SK-MEL-5 (cell line): ENCODE measurements at places on chromosomes 4 and X.

GRCh38 chr4:159280442-159281172 is 177.7 kb downstream of the RAPGEF2 start:
- DNase-seq: no peak

GRCh38 chr4:85005865-85006377 is 39.4 kb upstream of the WDFY3 start:
- peak; percentile 58 for DNase-seq

GRCh38 chrX:25067271-25068172 is 51.8 kb upstream of the ARX start:
- no peak for DNase-seq

- no peak for DNase-seq
These were observed 11.0 kb downstream of the SRD5A3 start for GRCh38 chr4:55356991-55357461.

GRCh38 chrX:16528620-16529019 is 121.3 kb upstream of the S100G start:
- DNase-seq: no peak

DNA sequence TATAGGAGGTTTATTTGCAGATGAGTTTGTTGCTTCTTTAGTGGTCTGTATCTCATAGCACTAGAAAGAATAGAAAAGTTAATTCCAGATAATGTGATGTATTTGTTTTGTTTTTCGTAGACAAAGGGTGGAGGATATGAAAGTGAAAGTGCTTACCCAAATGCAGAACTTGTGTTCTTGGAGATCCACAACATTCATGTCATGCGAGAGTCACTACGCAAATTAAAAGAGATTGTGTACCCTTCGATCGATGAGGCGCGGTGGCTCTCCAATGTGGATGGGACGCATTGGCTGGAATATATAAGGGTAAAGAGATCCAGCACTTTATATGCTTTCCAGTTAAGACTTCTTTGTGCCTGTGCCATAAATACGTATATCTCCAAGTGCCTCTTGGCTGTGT is 43.3 kb downstream of the MTMR1 start:
- no peak for DNase-seq

DNA sequence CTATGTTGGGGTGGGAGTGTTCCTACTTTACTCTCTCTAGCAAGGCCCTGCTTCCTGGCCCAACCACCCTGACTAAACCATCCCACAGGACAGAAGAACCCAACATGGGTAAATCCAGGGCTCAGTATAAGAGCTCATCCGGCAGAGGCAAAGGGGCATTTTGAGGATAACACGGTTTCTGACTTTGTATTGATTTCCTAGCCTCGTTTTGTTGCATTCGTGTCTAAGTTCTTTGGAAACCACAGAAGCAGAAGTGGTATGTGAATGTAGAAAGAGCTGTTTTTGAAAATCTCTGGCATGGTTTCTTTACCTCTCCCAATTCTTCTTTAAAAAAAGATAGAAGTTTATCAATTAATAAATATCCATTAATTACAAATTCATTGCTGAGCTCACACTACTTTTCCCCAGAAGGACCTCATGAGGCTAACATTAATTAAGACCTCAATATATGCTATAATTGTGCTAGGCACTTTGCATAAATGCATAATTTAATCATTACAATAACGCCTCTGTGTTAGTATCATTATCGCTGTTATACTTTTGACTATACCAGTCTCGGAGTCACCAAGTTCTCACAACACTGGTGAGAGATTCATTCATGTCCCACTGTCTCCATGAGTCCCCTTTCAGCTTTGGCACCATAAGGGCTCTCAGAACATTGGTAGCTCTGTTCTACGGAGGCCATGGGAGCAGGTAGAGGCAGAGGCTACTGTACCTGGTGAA is 5.8 kb upstream of the CLNK start:
- DNase-seq: no peak

DNA sequence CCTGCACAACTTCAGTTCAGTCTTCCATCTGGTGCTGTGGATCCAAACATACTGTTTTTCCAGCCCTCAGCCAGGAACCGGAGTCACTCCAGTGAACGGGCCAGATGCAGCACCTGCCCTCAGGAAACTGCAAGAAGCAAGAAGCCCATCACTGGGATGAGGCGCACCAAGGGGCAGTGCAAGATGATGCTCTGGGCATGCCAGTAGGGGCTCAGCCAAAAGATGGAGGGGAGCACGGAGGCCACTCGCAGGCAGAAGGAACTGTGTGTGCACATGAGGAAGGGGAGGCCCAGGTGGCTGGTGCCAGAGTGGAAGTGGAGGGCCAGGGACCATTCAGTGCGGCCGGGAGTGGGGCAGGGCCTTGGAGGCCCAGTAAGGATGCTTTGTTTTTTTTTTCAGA is 161.7 kb upstream of the MAMLD1 start:
- DNase-seq: no peak

DNA sequence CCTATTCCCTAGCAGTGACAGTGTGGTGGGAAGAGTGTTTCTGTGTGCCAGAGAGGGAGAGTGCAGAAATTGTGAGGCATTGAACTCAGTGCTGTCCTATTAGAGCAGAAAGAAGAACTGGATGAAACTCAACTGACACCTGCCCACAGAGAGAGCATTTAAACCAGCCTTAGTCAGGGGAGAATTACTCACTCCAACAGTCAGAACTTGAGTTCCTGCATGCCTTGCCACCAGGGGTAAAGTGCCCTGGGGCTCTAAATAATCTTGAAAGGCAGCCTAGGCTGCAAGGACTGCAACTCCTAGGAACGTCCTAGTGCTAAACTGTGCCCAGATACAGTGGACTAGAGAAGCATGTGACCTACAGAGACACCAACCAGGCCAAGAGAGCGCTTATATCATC is 12.8 kb downstream of the CYSLTR1 start:
- DNase-seq: no peak

- no peak for DNase-seq
These were observed 6.4 kb downstream of the EDA2R start for GRCh38 chrX:66632473-66632872.

- DNase-seq: peak; percentile 4
These were observed 1697.0 kb downstream of the PCDH7 start for GRCh38 chr4:32417113-32417704.

DNA sequence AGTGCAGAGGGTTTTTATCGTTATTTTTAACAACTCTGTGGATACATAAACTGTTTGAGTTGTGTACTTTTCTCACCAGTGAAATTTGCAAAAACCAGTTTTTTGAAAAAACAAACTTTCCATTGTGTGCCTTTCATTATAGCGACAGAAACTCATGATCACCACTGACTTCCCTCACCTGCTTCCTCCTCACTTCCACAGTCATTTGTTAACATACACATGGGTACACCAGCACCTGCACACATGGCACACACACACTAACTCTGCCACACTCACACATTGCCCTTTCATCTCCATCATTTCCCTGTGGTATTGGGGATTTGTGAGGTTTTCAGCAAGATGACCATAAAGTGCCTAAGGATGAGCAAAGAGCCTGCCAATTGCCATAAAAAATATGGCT is 20.6 kb downstream of the CLDN22 start:
- no peak for DNase-seq

DNA sequence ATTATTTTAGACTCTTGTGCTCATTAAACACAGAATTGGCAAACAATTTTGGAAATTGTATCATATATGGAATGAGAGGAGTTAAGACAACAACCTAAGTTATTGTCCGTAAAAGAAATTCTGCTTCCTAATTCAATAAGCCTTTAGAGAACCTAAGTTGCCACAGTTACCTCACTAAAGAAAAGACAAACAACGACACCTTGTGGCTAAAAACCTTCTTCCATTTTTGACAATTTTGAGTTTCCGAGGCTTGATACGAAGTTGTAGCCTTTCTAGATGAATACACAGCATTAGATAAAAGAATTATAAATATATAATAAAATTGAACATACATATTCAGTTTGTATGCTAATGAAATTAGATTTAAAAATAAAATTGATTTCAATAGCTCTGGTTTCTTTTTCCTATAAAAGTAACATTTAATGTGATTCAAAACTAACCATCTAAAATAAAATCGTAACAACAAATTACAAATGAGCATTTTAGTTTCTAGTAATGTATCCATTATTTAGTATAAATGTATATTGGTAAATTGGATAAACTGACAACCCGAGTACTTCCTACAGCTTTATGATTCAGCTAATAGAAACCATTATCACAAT is 275.1 kb downstream of the GPM6A start:
- DNase-seq: peak; percentile 81

GRCh38 chr4:134470544-134470943 is 269.0 kb upstream of the PABPC4L start:
- DNase-seq: peak; percentile 66

GRCh38 chr4:31918891-31919290 is 1198.7 kb downstream of the PCDH7 start:
- no peak for DNase-seq

DNA sequence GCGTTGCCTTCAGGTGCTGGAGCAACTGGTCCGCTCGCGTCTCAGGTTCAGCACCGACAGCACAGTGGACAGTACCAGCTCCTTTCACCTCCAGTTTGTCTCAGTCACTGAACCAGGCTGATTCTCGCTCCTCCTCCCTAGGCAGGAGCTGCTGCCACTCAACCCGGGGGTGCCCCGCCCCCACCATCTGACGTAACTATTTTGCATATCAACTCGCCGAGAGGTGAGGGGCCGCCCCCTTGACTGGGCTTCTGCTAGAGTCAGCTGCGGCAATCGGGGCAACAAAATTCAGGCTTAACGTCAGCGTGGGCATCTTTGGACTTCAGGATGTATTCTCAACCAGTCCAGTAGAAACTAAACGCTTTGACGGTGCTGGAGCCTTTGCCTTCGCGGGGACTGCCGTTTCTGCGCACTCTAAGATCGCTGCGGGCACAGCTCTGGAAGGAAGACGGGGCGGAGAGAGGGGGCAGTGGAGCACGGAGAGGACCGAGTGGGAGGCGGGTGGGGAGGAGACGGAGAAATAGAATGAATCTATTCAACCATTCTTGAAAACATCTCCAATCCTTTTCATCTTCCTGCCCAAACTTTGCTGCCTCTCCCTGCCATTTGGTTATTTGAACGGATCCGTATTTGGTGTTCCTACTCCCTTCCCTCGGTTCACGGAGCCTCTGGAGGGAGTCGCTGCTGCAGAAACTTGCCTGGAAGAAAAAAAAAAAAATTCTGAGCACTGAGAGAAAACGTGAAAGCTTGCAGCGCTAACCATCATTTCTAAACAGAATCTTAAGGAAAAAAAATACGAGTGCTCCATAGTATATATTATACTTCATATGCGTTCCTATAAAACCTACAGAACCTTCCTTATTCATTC is at the start of gene FSTL5:
TSS of gene FSTL5 (minus strand) at position 109 of the 868 bp plus-strand sequence. CDS start 52,604 bp downstream, outside the sequence.
- peak; percentile 98 for DNase-seq

DNA sequence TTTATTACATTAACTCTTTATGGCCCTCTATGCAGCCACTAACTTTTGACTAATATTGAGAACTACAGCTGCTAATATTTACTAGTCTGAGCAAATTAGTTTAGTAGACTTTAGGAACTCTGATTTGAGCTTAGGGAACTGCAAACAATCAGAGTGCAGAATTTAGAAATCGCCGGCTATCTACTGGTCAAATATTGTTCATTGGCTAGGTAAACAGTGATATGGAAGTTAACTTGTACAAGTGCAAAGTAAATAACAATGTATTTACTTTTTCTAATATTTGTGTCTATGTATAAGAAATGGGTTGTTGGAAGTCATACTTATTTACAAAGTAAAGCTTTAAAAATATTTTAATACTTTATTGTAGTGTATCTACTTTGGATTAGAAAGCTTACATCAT is 279.6 kb downstream of the CFAP299 start:
- DNase-seq: no peak

GRCh38 chr4:83599183-83599582 is 63.3 kb downstream of the GPAT3 start:
- DNase-seq: peak; percentile 65

DNA sequence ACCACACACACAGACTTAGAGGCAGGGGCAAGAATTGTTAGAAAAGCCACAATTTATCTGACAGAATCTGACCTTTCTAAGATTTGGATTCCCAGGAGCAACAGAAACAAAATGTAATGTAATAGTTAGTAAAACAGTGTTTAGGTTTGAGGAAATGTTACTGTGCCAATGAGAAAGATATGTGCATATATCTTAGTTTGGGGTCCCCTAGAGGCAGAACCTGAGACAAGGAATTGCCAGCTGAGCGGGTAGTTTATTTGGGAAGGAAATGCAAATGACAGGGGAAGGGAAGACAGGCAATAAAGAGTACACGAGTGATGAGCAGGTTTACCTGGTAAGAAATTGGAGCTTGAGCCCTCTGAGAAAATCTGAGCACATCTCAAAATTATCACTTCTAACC is 31.3 kb upstream of the DDX53 start:
- no peak for DNase-seq

DNA sequence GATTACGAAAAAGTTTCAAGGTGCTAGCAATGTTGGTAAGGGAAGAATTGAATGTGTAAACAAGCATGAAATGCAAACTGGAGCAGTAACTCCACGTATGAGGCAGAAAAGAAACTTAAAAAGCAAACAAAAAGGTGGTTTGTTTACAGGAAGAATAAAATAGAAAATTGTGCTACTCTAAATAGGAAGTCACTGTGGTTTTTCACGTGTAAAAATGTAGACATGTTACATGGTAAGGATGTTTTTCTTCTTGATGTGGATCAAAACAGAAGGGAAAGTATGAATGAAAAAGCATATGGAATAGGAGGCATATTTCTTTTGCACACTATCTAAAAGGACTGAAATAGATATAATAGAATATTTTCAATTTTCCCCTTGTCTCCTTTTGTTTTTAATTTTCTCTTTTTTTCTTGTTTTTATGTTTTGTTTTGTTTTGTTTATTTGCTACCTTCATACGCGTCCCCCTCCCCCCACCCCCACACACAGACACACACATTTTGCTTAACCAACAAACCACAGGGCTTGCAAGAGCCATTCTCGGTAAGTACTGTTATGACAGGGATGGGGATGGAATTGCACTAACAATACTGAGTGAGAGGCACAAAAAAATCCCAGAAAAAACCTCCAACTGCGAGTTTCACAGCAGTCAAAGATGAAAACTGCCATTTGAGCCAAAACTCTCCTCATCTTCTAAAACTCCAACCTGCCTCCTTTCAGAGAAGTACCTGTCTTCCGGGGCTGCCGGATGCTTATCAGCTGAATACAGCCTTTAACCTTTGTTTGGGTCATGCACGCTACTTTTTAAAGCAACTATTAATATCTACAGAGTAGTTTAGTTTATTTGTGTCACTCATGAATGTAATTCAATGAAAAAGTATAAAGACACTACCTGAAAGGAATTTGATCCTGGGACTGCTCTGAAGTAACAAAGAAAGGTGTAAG is 135.8 kb downstream of the IL15 start:
- no peak for DNase-seq

- peak; percentile 6 for DNase-seq
These were observed at the start of gene CLCN4 for GRCh38 chrX:10156199-10157031. Gene CLCN4, plus strand, starts transcription at chrX:10156975. Its CDS starts 28,058 bp downstream, at chrX:10185033.

GRCh38 chr4:189128341-189128740 is 812.3 kb upstream of the FRG1 start:
- DNase-seq: no peak

GRCh38 chr4:42927946-42928345 is 35.4 kb downstream of the GRXCR1 start:
- DNase-seq: no peak
